Myocyte (in vitro differentiated cells): ENCODE measurements at places on chromosomes 6 and 20. TPM values are rescaled to one million over a fixed set of nuclear protein-coding genes. Genes with fewer than 3 reads are reported as not detected.
A peak's percentile ranks its signal among the peaks of the same experiment; 100 is the strongest.

GRCh38 chr6:160462551-160463109, 114.5 kb downstream of the SLC22A3 start:
- DNase-seq, result peak; percentile 82

GRCh38 chr6:22737331-22737730, 168.0 kb downstream of the HDGFL1 start:
- DNase-seq, result peak; percentile 72

DNA sequence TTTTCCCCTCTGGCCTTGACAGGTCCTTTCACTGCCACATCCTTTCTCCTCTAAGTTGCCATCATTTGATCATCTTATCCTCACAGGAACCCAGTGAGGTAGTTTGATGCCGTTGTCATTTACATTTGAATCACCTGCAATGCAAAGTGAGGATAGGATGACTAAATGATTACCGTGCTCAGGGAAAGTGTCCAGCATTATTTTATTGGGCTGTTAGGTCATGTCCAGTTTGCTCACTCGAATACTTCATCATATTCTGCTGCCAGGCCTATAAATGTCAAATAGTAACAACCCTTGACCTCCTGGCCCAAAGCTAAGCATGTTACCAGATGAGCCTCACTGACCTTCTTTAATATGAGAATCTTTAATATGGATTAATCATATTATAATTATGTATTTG, 1068.7 kb upstream of the FLRT3 start:
- no peak for DNase-seq

Gene APOBEC2
- total RNA-seq, result 110 and 231 TPM in 2 replicates
